Ovary (tissue), 10 donors: ENCODE measurements at places on chromosomes 6 and 20. TPM values are rescaled to one million over a fixed set of nuclear protein-coding genes. Genes with fewer than 3 reads are reported as not detected.

The PRRT1 gene
- total RNA-seq, result 2.4 TPM

DNA sequence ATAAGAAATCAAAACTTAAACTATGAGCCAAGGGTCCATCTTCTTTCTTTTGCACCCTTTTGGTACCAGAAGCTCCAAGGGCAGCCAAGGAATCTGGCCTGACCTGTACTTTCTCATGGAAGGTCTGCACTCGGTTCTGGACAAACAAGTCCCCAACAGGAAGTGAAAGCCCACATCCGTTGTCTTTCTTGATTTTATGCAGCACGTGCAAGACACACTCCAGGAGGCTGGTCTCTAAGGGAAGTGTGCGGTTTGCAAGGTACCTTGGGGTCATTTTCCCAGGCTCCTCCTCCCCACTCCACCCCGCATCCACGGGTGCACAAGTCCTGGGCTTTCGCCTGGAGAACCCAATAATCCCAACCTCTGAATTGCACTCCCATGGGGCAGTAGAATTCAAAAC is 101.9 kb downstream of the NFATC2 start:
- no peak for DNase-seq

- DNase-seq, result no peak
Measured at GRCh38 chr6:117592983-117593759, 9.1 kb downstream of the GOPC start.

- no peak for DNase-seq
Measured at GRCh38 chr6:165159460-165159859, 149.9 kb downstream of the C6orf118 start.

GRCh38 chr6:32379545-32379944 is 7.8 kb upstream of the TSBP1 start:
- DNase-seq, result no peak
